A549 treated with Hydrocortisone at 1 μM for 4 hours (cell line): ENCODE measurements at places on chromosomes 6 and 20. TPM values are rescaled to one million over a fixed set of nuclear protein-coding genes. Genes with fewer than 3 reads are reported as not detected.

HLA-DOB gene
- total RNA-seq = 0.10 to 0.21 TPM (median 0.15 TPM) in 5 replicates

EYS gene
- 0.02 to 0.25 TPM (median 0.08 TPM) in 3 of 5 replicates, not detected in the others for total RNA-seq

HNF4A gene
- 15.4 to 20.8 TPM (median 18.8 TPM) in 5 replicates for total RNA-seq

NOX3 gene
- total RNA-seq = not detected in 5 replicates

C6orf58 gene
- 0.12 to 0.18 TPM (median 0.18 TPM) in 3 of 5 replicates, not detected in the others for total RNA-seq

TINAG gene
- total RNA-seq = not detected in 5 replicates

METTL24 gene
- total RNA-seq = not detected in 5 replicates

KIFC1 gene
- total RNA-seq = 42.3 to 45.8 TPM (median 44.0 TPM) in 5 replicates

CNPY3 gene
- 36.4 to 43.0 TPM (median 40.4 TPM) in 5 replicates for total RNA-seq

TBXT gene
- 0.21 TPM in 1 of 5 replicates, not detected in the others for total RNA-seq

SNTA1 gene
- 9.3 to 12.0 TPM (median 10.6 TPM) in 5 replicates for total RNA-seq

FILIP1 gene
- total RNA-seq = 0.20 to 0.35 TPM (median 0.29 TPM) in 5 replicates

PSORS1C1 gene
- total RNA-seq = 3.2 to 6.3 TPM (median 4.4 TPM) in 5 replicates

BPIFA1 gene
- total RNA-seq = not detected in 5 replicates
